SK-N-DZ (cell line): ENCODE measurements at places on chromosomes 2 and 18.

DNA sequence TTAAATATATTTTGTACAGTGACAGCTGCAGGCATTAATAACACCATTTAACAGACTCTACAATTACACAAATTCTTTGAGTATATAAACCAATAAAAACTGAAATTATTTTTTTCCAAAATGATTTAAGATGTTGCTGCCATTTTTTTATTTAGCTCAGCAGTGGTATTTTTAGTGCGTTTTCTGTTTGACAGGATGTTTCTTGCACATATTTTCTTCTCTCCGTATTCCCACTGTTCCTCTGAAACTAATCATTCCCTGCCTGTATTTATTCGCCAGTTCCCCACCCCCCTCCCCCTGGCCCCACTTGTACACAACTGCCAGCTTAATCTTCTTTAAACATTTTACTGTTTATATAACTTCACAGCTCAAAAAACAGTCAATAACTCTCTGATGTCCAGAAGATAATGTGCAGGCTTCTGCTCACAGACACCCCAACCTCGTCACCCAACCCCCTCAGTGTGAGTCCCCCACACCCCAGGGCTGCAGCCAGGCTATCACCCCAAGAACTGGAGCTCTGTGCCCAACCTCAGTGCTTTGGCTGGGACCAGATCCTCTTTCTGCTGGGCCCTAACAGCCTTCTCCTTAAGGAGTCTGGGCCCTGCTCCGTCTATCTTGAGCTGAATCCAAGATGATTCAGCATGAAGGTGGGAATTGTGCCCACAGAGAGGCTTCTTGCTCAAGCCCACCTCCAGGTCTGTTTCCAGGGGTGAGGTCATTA is 41.6 kb upstream of the MAP4K4 start:
- DNase-seq: no peak

DNA sequence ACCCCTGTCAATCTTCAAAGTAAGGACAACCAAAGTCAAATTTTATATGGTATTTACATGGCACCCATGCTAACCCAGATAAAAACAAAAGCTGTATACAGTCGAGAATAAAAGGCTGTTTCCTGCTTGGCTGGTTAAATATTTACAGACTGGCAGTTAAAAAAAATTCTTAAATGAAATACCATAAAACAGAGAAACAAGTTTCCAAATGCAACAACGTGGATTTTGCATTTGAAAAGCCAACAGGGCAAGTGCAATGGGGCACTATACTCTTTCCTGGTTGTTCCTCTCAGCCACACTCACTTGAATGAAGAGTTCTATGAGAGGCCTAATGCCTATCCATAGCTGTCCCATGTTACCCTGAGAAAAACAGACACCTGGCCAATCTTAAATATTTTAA is 6.1 kb upstream of the NR4A2 start:
- no peak for DNase-seq

- DNase-seq: no peak
Measured at GRCh38 chr2:143787674-143788073, 658.5 kb downstream of the ARHGAP15 start.

- no peak for DNase-seq
Measured at GRCh38 chr2:72133721-72134407, 13.8 kb downstream of the CYP26B1 start.
